B cell (primary cell): ENCODE measurements at places on chromosomes 5 and 9. TPM values are rescaled to one million over a fixed set of nuclear protein-coding genes. Genes with fewer than 3 reads are reported as not detected.

DNA sequence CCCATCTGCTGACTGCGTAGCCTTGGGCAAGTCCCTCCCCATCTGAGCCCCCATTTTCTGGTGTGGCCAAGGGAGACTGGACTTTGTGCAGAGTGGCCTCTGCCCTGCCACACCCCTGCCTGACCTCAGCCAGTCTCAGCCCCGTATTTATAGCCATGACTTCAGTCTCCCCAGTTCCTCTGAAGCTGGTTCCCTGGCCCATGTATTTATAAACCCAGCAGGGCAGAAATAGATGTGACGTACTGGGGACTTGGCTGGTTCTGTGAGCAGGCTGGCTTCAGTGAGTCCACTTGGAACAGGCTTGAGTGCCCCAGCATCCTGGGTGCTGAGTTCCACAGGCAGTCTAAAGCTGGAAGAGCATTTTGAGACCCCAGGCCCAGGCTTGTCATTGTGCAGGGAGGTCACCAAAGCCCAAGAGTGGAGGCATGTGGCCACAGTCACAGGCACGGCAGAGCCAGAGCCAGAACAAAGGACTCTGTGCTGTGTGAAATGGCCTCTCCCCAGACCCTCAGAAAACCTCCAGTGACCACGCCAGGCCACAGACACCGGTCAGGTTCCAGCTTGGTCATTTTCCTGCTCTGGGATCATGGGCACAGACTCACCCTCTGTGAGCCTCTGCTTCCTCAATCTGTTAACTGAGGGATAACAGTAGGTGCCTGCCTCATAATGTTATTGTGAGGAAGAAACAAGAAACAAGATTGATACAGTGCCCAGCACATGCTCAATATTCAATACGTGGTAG is 30.4 kb upstream of the SYNPO start:
- no peak for DNase-seq

DNA sequence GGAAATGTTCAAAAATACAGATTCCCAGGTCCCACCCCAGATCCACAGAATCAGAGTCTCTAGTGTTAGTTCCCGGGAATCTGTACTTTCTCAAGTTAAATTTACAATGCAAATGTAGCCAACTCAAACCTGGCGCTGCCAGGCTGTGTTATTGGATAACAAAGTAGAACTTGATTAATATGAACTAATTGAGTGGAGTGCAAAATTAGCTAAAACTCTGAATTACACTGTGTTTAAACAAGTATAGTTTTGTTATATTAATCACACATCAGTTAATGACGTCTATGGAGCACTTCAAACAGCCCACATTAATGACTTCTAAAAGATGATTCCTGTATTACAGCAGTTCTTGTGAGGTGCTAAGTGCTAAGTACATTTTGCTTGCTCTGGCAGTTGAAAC is 32.4 kb upstream of the CYFIP2 start:
- DNase-seq = no peak

DNA sequence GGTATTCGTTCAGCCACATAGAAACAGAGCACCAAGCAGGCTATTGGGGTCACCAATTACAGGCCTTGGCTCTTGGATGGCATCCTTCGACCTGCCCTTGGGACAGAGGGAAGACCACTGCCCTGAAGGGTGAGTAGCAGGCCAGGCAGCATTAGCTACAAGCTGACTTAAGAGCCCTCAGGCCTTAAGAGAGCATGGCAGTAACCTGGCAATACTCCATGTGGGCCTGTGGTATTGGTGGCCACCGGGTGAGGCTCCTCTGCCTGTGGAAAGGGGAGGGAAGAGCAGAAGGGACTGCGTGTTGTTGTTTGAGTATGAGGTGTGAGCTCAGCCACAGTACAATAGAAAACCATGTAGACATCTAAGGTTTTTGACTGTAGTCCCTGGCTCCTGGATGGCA is 170.6 kb downstream of the MCTP1 start:
- no peak for DNase-seq

DNA sequence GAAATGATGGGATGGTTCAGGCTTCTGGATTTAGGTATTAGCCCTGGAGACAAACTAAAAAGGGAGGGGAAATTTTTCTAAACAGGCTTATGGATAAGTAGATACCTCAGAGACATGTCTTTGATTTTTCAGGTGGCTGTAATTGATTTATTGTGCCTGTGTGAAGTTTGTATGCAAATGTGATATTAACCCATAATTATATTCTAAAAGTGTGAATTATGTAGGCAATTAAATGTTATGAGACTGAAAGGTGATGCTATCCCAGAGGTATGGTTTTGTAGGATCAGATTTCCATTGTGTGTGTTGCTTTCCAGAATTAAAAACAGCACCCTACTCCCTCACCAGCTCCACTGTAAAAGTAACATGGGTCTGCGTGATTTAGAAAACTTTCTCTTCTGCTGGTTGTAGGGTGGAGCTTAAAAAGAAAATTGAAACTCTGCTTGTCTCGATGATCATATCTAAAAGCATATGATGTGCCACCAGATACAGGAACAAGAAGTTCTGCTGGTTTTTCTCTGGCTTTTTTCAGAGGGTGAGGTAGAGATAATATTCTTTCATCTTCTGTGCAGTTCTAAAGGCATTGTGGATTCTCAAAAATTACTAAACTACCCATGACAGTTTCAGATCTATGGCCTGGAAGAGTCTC is 71.8 kb upstream of the TAF11L2 start:
- DNase-seq = no peak

- DNase-seq = no peak
These were observed 72.9 kb upstream of the NIPAL4 start for GRCh38 chr5:157387041-157387563.

DNA sequence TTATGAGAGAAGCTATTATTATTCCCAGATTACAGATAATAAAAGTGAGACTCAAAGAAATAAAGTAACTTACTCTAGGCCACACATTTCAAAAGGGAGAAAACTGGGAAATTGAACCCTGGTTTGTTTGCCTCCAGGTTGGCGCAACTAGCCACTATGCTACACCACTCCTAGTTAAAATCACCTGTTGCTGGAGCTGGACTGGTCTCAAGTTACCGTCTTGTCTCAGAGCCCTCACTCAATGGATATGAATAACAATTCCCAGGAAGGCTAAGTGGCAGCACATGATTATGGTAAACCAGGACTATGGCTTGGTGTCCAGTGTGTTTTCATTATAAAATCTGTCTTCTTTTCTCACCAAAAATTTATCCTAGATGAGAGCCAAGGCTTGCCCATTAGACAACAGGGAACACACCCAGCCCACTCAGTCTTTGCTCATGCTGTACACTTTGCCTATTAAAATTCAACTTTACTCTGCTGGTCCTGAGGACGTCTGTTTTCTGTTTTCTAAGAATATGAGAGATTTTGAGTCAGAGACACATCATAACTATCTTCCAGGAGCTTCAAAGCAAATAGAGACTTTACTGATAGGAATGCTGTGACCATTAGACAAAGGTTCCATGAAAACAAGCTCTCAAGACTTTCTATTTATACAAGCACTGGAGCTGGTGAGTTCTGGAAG is 58.1 kb downstream of the ADRB2 start:
- DNase-seq = no peak

DNA sequence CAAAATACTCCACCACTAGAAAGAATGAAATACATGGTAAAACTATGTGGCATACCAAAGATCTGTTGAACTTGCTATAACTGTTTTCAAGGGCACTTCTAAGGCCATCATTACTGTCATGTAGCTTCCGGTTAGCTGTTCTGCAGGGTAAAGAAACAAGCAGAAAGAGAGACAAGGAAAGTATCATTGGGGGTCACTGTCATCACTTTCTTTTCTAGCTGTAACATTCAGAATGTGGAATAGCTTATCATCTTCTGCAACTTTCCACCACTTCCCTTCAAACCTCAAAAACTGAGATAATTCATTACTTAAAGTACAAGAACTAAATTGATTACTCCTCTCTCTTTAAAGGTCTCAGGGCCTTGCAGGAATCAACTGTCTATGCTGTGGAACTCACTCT is 57.6 kb downstream of the RASEF start:
- no peak for DNase-seq

- DNase-seq = no peak
These were observed 1.5 kb downstream of the LCN10 start for GRCh38 chr9:136740971-136741882.

MYORG gene
- 0.37 and 0.49 TPM in 2 replicates for total RNA-seq

PAPPA gene
- total RNA-seq = not detected in 2 replicates

KCTD16 gene
- 0.17 TPM in 1 of 2 replicates, not detected in the other for total RNA-seq

SLC9A3 gene
- 0.84 and 1.3 TPM in 2 replicates for total RNA-seq
